ENCODE measurements at places on chromosomes 16 and 17.

DNA sequence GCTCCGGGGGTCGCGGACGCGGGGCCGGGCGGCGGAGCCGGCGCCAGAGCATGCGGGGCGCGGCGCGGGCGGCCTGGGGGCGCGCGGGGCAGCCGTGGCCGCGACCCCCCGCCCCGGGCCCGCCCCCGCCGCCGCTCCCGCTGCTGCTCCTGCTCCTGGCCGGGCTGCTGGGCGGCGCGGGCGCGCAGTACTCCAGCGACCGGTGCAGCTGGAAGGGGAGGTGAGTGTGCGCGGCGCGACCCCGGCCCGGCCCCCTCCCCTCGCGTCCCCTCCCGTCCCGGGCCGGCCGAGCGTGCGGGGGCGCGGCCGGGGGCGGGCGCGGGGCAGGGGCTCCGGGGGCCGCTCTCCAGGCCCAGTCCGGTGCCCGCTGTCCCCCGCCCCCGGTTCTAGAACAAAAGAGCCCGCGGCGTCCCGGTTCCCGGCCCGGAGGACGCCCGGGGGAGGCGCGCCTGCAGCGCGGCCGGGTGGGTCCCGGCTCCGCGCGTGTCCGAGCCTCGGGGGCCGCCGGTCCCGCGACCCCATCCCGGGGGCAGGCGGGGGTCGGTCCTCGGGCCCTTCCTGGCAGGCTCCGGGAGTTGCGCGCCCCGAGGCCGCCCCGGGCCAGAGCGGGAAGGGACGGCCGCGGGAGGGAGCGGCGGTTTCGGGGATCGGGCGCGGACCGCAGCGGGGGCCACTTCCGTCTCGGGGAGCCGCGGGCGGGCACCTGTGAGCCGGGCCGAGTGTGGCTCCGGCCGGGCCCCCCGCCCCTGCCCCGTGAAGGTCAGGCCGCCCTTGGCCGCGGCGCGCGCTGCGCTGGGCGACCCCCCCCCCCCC lies 563 bp downstream of the METRNL start:
- no peak for DNase-seq

DNA sequence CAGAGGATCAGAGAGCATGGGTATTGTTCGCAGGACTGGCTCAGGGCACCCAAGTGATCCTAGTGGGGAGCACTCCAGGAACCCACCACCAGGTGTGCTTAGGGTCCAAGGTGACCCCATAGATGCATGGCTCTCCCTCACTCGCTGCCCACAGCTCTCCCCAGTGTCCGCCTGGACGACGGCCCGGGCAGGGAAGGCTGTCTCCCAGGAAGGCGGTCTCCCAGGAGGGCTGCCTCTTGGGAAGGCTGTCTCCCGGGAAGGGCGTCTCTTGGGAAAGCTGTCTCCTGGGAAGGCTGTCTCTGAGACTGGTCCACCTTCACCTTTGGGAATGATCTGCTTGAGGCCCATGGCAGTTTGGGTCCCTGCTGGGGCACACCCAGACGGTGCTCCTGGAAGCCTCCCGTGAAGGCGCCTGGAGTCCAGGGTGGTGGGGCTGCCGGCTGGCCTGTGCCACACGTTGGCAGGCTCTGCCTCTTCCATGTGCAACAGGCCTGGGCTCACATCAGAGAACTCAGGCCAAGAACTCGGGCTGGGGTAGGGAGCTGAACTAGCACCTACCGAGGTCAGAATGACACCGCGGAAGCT lies 5.0 kb downstream of the ECI1 start:
- DNase-seq = no peak

GRCh38 chr16:87337262-87337771 lies 20.1 kb upstream of the C16orf95 start:
- DNase-seq = no peak

DNA sequence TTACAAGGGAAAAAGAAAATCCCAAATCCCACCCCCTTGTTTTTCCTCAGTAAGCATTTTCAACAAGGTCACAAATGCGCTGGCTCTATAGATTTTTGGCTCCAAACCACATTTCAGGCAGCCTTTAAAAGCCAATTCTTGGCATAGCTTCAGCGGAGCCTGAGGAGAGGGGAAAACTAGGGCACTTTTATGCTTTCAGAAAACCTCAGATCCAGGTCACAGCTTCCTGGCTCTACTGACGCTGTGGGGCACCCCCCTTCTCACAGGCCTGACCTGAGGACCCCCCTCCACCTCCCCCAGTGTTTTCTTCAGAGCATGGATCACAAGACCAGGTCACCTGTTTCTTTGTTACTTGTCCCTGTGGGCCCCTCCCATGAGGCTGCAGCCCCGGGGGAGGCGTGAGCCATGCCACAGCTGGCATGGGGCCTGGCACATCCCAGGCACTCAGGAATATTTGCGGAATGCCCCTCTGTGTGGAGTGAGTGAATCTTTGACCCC lies 30.1 kb upstream of the MTSS2 start:
- DNase-seq = no peak

DNA sequence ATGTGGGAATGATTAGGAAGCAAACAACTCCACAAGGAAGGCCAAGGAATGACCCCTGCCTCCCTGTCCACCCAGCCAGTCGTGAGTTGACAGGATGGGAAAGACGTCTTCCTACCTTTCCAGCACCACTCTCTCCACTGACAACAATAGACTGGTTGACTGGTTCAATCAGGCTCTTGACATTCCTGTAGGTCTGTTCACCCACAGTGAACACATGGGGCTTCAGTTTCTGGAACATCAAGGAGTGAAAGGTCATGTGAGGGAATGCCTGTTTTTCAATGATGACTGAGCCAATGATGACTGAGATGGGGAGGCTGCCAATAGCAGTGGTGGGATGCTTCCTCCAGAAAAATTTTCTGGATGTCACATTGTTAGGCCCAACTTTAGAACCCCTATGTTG lies 9.6 kb downstream of the MYO19 start:
- no peak for DNase-seq

DNA sequence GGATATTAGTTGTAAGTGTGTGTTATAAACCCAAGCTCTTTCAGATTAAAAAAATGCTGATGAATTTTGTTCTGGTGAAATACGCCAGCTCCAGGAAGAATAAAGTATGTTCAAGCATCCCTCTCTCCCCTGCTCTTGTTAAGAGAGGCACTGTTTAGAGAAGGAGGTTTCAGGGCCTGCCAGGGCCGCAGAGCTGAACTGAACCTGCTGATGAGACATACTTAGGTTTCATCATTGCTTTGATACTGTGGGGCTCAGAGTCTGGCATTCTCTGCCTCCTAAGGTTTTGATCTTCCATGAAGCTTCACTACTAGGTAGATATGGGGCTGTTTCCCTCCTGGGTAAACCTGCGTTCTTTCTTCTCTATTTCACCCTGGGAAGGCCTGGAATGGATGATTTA lies 175.3 kb upstream of the FAM20A start:
- DNase-seq = no peak

Data from SW480 (cell line).